ENCODE measurements at places on chromosomes 2 and 18.
A peak's percentile ranks its signal among the peaks of the same experiment; 100 is the strongest.

- DNase-seq, result peak; percentile 35
- peaks cover 4% of the 10 kb centered on the region for H3K4me1 ChIP-seq
- no peak overlapping the region for H3K4me3 ChIP-seq
Measured at GRCh38 chr18:3151399-3152264, 68.1 kb downstream of the MYOM1 start.

GRCh38 chr2:7625392-7626138 is 708.4 kb downstream of the RNF144A start:
- DNase-seq, result no peak
- no peak overlapping the region for H3K4me3 ChIP-seq
- H3K27me3 ChIP-seq, result no peaks in the 10 kb centered on the region
- H3K4me1 ChIP-seq, result no peaks in the 10 kb centered on the region
- H3K36me3 ChIP-seq, result no peaks in the 10 kb centered on the region

- H3K36me3 ChIP-seq, result no peaks in the 10 kb centered on the region
- H3K4me1 ChIP-seq, result peaks cover 13% of the 10 kb centered on the region
- DNase-seq, result peak; percentile 42
- H3K27ac ChIP-seq, result peak overlapping the region; percentile 19
- H3K4me3 ChIP-seq, result no peak overlapping the region
Measured at GRCh38 chr18:34911661-34912384, 129.4 kb upstream of the MAPRE2 start.

- H3K4me3 ChIP-seq, result no peak overlapping the region
- no peaks in the 10 kb centered on the region for H3K27me3 ChIP-seq
- no peak overlapping the region for H3K27ac ChIP-seq
- H3K4me1 ChIP-seq, result no peaks in the 10 kb centered on the region
- H3K36me3 ChIP-seq, result no peaks in the 10 kb centered on the region
Measured at GRCh38 chr18:65835881-65836280, 85.1 kb downstream of the CDH7 start.

DNA sequence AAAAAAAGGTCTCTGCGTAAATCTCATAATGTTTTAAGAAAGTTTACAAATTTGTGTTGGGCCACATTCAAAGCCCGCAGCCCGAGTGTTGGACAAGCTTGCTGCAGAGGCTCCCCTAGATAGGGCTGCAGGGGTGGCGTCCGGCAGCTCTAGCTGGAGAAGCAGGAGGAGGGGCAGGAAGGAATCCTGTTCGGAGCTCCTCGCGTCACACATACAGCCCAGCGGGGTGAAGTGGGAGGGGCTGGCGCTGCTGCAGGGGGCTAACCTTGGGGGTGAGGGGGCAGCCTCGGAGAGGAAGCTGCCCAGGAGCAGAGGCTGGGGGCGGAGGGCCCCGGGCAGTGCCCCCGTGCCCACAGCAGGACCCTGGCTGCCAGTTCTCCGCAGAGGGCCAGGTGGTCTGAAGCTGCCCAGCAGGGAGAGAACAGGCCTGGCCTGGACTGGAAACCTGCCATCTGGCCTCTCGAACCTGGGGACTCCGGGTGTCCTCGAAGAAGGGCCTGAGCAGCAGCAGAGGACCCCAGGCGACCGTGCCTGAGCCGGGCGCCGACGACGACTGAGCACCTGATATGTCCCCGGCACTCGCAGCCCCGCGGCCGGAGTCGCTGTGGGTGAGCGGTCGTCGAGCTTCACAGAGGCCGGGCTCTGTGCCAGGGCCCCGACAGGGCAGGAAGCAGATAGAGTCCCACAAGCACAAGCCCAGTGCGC is 2.6 kb upstream of the GPR35 start:
- H3K4me1 ChIP-seq, result peaks cover 4% of the 10 kb centered on the region
- no peak for DNase-seq
- no peak overlapping the region for H3K27ac ChIP-seq
- H3K27me3 ChIP-seq, result no peaks in the 10 kb centered on the region

- DNase-seq, result no peak
- H3K4me1 ChIP-seq, result no peaks in the 10 kb centered on the region
- H3K27me3 ChIP-seq, result no peaks in the 10 kb centered on the region
- no peak overlapping the region for H3K27ac ChIP-seq
Measured at GRCh38 chr18:54904581-54904980, 54.7 kb downstream of the CCDC68 start.

DNA sequence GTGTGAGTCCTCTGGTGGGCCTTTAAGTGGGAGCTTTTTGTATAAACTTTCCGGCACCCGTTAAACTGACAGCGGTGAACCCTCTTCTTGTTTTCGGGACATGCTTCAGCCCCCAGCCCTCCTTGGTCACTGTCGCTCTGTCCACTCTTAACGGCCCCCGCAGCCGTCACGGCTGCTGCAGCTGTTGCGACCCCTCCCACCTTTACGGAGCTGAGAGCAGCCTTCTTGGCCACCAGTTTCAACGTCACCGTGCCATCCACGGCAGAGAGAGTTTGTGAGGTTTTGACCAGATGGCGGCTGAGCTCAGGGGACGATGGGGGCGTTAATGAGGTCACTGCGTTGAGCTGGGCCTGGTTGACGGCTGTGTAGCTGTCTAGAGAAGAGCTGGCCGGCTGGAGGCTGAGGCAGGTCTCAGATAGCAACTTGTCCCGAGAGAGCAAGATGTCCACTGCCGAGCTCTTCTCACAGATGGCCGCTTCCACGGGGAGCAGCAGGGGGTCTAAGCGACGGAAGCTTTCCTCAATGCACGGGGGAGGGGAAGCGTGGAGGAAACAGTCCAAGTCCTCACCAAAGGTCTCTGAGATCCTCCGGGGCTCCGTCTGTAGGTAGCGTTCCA is 41.9 kb downstream of the KLF7 start:
- no peak overlapping the region for H3K4me3 ChIP-seq
- no peaks in the 10 kb centered on the region for H3K27me3 ChIP-seq
- no peak for DNase-seq
- no peak overlapping the region for H3K27ac ChIP-seq
- H3K36me3 ChIP-seq, result no peaks in the 10 kb centered on the region
- H3K4me1 ChIP-seq, result no peaks in the 10 kb centered on the region

DNA sequence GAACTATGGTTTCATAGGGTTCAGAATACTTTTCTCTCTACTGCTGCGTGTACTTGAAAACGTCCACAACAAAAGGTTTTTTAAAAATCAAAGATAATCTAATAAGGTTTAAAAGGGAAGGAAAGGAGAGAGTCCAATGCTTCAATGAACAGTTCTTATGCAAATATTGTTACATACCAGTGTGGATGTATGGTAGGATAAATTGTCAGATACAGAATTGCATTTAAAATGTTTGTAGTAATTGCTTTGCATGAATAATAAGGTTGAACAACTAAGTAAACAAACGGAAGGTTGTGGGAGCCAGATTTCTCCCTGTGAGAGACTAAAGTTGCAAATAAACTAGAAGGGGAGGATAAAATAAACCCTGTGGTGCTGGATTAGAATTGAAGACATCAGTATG is 53.8 kb upstream of the RBBP8 start:
- no peak for DNase-seq
- H3K27ac ChIP-seq, result no peak overlapping the region
- peaks cover 8% of the 10 kb centered on the region for H3K4me1 ChIP-seq
- H3K27me3 ChIP-seq, result no peaks in the 10 kb centered on the region
- no peaks in the 10 kb centered on the region for H3K36me3 ChIP-seq
- no peak overlapping the region for H3K4me3 ChIP-seq

DNA sequence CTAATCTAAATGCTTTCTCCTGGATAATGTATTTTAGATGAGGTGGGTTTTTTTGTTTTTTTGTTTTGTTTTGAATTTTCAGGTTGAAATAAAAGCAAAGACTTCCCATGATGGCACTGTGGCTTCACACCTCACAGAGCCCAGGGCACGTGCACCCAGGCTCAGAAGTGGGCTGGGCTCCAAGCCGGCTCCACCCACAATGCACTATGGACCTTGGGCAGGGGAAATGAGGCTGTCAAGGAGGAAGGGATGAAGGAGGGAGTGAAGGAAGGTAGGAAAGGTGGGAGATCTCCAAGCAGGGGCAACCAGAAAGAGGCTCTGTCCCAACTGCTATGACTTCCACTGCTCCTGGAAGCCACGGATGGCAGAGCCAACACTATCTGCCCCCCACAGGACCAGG is 60.4 kb downstream of the BIN1 start:
- no peak overlapping the region for H3K4me3 ChIP-seq
- H3K36me3 ChIP-seq, result no peaks in the 10 kb centered on the region
- no peak for DNase-seq
- no peaks in the 10 kb centered on the region for H3K27me3 ChIP-seq
- peaks cover 4% of the 10 kb centered on the region for H3K4me1 ChIP-seq
- no peak overlapping the region for H3K27ac ChIP-seq

DNA sequence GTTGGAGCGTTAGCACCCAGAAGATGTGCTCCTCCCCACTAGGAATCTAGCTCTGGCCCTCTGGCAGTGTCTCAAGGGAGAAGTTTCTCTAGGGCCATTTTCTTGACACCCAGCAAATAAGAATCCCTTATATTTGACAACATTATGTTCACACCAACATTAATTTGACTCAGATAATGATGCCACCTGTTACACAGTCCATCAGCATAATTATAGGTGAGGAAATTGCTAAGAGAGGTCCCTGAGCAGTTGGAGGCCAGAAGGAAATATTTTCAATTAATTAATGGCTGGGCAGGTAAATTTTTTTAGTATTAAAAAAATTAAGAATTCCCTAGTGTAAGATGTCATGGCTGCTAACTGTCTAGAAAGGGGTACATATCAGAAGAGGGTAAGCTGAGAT is 36.5 kb downstream of the PRKCE start:
- H3K27ac ChIP-seq, result no peak overlapping the region
- H3K4me1 ChIP-seq, result no peaks in the 10 kb centered on the region
- no peaks in the 10 kb centered on the region for H3K27me3 ChIP-seq

- H3K27me3 ChIP-seq, result no peaks in the 10 kb centered on the region
- no peaks in the 10 kb centered on the region for H3K36me3 ChIP-seq
- H3K4me3 ChIP-seq, result no peak overlapping the region
- no peak for DNase-seq
Measured at GRCh38 chr2:18637196-18637595, 47.8 kb upstream of the NT5C1B start.

DNA sequence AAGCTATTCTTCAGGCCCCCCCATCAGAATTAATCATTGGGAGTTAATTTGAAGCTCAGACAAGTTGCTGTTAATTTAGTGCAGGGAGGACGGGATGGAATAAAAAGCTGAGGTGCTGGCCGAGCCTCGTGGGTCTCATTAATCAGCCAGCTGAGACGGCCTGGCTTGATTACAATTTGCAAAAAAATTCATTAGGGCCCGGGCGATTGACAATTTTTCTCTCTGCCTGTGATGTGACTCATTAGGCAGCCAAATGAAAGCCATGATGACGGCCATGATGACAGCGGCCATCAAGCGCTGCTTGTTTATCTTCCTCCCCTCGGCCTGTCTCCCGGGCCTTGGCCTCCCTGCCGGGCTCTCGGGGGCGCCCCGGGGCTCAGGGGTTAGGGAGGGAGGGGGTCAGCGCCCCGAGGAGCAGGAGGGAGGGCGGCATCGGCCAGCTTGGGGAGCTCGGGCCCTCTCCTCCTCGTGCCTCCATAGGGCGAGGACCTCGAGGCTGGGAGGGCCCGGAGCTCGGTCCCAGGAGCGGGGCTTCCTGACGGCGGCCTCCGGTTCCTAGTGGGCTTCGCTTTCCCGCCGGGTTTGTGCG is 5.2 kb downstream of the GBX2 start:
- no peak overlapping the region for H3K27ac ChIP-seq
- no peak for DNase-seq
- no peak overlapping the region for H3K4me3 ChIP-seq

DNA sequence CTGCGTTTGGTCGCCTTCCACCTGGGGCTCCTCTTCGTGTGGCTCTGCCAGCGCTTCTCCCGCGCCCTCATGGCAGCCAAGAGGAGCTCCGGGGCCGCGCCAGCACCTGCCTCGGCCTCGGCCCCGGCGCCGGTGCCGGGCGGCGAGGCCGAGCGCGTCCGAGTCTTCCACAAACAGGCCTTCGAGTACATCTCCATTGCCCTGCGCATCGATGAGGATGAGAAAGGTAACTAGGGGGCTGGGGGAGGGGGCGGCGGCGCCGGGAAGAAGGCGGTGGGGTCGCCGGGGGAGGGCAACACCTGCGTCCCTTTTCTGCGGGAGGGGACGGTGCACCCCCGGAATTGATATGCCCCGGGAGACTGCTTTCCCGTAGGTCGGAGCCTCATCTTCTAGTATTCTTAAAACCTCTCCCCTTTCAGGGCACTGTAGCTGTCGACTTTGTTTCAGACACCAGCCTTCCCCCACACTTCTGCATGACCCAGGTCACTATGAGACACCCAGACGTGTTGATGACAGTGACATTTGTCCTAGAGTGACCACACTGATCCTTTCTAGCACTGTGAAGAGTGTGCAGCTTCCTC is 755 bp downstream of the SPAST start:
- H3K27me3 ChIP-seq, result no peaks in the 10 kb centered on the region
- DNase-seq, result peak; percentile 13

DNA sequence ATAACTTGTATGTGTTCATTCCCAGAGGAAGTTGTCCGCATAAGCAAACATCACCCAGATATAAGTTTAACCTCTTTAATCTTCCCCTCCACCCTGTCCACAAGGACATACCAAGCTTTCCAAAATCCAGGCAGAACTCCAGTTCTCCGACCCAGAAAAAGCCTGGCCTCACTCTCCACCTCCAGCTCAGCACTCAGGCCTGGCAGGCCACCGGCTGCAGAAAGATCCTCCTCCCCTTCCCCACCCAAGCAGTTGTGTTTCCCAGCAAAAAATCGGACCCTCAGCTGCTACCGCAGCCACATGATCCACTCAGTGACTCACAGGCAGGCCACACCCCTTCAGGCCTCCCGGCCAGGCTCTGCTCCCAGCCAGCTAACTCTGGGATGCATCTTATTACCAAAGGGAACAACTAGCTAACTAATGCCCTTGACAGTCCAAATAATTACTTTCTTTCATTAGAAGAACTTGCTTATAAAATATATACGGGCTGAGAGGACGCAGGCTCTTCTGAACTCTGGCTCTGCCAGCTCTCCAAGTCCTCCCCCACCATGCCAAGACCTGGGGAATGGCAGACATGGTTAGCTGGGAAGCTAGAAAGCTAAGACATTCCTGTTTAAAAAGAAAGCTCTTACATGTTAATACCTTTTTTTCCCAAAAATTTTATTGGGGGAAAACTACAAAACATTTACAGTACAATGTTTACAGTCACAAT is 4.5 kb downstream of the ZFP36L2 start:
- peak overlapping the region; percentile 69 for H3K4me3 ChIP-seq
- DNase-seq, result peak; percentile 95
- peak overlapping the region; percentile 100 for H3K27ac ChIP-seq
- no peaks in the 10 kb centered on the region for H3K36me3 ChIP-seq

DNA sequence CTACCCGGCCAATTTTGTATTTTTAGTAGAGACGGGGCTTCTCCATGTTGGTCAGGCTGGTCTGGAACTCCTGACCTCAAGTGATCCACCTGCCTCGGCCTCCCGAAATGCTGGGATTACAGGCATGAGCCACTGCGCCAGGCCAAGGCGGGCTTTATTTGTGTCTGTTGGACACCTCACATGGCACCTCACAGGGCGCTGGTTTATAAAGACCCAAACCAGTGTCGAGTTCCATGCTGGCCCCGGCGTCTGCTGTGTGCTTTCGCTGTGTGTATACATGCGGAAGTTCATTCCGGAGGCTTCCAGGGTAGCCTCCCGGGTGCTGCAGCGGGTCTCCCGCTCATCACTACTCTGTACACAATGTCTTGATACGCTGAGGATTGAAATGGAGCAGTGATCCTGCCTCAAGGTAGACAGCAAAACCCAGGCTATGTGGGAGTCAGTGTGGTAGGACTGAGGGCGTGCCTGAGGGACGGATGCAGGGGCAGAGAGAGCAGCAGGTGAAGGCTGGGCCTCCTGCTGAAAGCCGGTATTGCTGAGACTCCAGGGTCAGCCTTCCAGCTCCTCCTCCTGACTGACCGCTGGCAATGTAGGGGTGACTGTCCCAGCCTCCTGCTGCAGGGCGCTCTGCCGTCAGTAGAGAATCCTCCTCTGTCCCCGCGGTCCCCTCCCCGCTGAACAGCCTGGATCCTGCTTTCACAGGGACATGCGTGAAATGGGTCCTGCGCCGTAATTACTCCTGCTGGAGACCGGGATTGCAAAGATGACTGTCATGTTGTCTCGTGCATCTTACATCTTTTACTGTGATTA is 22.7 kb downstream of the LDLRAD4 start:
- no peak overlapping the region for H3K4me3 ChIP-seq
- no peak overlapping the region for H3K27ac ChIP-seq
- no peaks in the 10 kb centered on the region for H3K36me3 ChIP-seq
- H3K4me1 ChIP-seq, result peaks cover 4% of the 10 kb centered on the region
